Suprapubic skin (tissue), 4 donors: ENCODE measurements at places on chromosomes 2 and 18. TPM values are rescaled to one million over a fixed set of nuclear protein-coding genes. Genes with fewer than 3 reads are reported as not detected.

GRCh38 chr2:127090281-127091120 lies 16.5 kb downstream of the BIN1 start:
- H3K27me3 ChIP-seq, result no peaks in the 10 kb centered on the region
- no peaks in the 10 kb centered on the region for H3K36me3 ChIP-seq
- DNase-seq, result no peak
- H3K27ac ChIP-seq, result no peak overlapping the region
- peaks cover 65% of the 10 kb centered on the region for H3K4me1 ChIP-seq

DNA sequence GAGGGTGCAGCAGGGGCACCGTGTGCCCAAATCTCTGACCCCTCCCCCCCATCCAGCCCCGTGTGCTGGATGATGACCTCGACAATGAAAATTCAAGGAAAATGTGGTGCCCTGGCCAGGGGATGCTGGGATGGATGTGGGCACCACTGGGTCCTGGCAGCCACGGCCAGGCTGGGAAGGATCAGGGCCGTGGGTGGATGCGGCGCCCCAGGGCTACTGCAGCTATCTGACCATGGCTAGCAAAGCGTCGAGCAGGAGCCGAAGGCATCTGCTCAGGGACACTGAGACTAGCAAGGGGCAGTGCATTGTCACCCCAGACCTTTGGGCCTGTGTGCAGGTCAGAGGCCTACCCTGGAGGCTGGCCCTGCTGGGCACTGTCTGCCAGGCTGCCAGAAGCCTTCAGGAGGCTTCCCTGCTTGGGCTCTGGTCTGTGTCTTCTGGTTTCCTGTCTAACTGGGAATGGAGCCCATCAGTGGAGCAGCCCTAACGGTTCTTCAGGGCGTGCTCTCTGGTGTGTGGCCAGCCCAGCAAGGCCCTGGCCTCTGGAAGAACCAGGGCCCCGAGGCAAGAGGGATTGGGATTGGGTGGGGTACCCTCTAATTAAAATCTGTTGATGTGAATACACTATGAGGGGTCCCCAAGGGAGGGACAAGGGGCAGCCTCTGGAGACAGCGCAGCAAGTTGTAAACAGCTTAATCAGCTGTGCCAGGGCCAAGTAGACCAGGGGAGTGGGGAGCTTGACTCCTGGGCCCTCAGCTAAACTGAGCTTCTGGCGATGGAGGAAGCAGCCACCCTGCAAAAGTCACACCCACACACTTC lies 98.0 kb downstream of the STPG4 start:
- H3K27me3 ChIP-seq, result no peaks in the 10 kb centered on the region
- H3K4me3 ChIP-seq, result no peak overlapping the region
- no peak for DNase-seq
- H3K27ac ChIP-seq, result peak overlapping the region; percentile 80
- H3K36me3 ChIP-seq, result peaks cover 41% of the 10 kb centered on the region
- peaks cover 48% of the 10 kb centered on the region for H3K4me1 ChIP-seq

Gene GORASP2
- 40.6 TPM for total RNA-seq

Gene FAHD2B
- 19.6 TPM for total RNA-seq

Gene ORC4
- 77.2 TPM for total RNA-seq

DNA sequence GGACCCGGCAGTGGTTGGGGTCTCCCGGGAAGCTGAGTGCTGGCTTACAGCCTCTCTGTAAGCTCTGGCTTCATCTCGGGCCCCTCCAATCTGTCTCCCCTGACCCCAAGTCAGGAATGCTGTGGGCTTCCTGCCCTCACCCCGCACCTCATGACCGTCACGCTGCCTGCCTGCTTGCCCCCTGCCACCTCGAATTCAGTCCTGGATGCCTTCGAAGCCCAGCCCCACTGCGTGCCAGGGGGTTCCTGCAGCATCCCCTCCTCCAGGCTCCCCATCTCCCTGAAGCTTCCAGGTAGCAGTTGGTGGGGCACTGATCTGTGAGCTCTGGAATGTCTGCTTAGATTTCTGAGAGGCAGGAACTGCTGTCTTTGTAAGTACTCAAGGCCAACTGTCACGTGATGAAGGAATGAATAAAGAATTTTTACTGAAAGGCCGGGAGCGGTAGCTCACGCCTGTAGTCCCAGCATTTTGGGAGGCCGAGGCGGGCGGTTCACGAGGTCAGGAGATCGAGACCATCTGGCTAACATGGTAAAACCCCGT lies 6.5 kb downstream of the CLHC1 start:
- no peaks in the 10 kb centered on the region for H3K36me3 ChIP-seq
- H3K27me3 ChIP-seq, result no peaks in the 10 kb centered on the region
- no peak for DNase-seq
- H3K27ac ChIP-seq, result no peak overlapping the region

GRCh38 chr2:23381084-23381483 lies 3.9 kb upstream of the KLHL29 start:
- H3K27ac ChIP-seq, result peak overlapping the region; percentile 40
- H3K4me1 ChIP-seq, result peaks cover 22% of the 10 kb centered on the region
- peak; percentile 80 for DNase-seq
- peak overlapping the region; percentile 10 for H3K4me3 ChIP-seq
- no peaks in the 10 kb centered on the region for H3K36me3 ChIP-seq
